ENCODE measurements at places on chromosomes 6 and 20.

GRCh38 chr6:23349521-23350147 lies 776.4 kb upstream of the NRSN1 start:
- no peak for DNase-seq

- DNase-seq: no peak
Observed at GRCh38 chr20:57977569-57977968, 250.9 kb downstream of the ANKRD60 start.

DNA sequence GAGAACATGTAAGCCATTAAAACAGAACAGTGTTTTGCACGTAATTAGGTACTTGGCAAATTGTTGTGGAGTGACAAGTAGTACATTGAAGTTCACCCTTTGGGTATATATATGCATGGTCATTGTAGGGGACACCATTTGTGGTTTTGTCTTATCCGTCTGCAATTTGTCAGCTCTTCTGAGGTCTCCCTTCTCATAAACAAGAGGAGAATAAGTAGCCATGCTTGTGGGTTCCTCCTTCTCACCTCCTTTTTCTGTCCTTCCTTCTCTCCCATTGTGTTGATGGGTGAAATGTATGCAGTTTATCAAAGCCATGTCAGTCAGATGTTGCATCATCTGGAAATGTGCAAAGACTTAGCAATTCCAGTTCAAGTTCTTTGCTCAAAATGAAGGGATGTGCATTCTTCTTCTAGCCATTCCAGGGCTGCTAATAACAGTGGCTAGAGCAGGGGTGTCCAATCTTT lies 70.9 kb downstream of the QKI start:
- DNase-seq: no peak

DNA sequence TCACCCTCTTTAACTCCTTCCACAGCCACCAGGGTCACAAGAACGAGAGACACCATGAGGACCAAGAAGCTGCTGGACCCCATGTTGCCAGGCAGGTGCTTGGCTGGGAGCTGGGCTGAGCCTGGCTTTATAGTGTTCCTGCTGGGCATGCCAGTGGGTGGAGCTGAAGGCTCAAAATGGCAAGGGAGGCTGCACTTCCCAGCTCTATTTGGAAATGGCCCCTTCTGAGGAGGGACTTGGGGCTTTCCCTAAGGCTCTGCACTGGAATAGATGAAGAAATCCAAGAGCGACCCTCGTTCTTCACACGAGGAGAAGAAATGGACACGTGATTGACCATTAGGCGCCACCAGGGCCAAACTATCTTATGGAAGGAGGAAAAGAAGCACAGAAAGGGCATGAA lies at the start of gene WFDC12:
Gene WFDC12, minus strand, starts transcription at position 101 of the 400 bp plus-strand sequence. Its CDS starts 18 bp downstream, at position 83.
- no peak for DNase-seq
